ENCODE measurements at places on chromosomes 12 and 14.

- no peak for DNase-seq
Observed at GRCh38 chr14:71563492-71564153, 368.6 kb upstream of the RGS6 start.

- no peak for DNase-seq
Observed at GRCh38 chr14:59588101-59588500, 11.5 kb upstream of the CCDC175 start.

DNA sequence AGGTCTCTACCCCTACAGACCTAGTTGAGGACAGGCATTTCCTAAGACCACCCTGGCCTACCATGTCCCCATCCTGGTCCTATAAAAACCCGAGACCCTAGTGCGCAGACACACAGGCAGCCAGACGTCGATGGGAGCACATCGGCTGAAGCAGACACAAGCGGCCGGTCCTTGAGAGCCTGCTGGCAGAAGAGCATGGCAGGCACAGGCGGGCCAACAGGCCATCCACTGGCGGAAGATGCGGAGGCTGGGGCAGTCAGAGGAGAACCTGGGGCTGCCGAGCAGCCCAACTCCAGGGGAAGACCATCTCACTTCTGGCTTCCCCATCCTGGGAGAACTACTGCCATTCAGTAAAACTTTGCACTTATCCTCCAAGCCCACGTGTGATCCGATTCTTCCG is 396.8 kb downstream of the AEBP2 start:
- no peak for DNase-seq

DNA sequence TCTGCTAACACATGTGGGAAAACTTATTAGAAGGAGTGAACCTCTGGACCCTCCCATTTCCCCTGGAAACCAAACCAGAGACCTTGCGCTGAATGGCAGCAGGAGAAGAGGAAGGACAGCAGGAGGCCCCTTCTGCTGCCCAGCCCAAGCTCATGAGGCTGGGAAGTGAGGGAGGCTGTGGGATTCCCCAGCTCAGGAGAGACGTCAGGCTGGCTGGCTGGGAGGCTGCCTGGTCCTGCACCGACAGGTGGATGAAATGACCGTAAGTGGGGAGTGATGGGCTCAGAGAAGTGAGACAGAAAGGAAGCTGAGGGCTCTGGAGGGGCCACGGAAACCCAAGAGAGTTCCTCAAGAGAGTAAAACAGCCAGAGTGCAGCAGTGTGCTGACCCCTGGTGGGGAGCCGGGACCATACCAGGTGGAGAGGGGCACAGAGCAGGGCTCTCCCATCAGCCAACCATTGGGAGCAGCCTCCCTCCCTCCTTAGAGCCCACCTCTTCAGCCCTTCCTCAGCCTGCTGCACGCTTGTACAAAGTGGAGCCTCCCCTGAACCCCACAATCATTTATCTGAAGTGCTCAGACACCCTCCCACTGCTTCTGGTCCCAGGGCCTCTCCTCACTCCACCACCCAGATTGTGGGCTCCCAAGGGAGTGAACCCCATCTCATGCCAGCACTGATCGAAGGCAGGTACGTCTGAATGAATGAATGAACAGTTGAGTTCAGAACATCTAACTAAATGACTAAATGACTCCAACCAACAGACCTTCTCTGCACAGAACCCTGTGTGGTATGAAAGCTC is 14.0 kb downstream of the TAMALIN start:
- DNase-seq = no peak

- no peak for DNase-seq
Observed at GRCh38 chr12:29149691-29150281, 708 bp downstream of the FAR2 start.

GRCh38 chr14:24255931-24256711 is 6.9 kb downstream of the TGM1 start:
- no peak for DNase-seq

DNA sequence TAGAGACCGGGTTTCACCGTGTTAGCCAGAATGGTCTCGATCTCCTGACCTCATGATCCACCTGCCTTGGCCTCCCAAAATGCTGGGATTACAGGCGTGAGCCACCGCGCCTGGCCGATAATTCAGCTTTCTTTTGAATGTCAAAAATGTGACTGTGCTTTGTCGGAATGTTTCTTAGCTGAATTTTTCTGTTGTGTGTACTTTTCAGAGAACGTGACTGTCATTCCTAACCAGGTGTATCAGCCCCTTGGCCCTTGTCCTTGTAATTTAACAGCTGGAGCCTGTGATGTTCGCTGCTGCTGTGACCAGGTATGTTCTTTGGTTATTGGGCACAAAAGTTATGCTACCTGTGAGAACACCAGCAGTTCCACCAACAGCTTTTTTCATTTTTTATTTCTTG is 8.1 kb downstream of the TCTN2 start:
- DNase-seq = no peak

DNA sequence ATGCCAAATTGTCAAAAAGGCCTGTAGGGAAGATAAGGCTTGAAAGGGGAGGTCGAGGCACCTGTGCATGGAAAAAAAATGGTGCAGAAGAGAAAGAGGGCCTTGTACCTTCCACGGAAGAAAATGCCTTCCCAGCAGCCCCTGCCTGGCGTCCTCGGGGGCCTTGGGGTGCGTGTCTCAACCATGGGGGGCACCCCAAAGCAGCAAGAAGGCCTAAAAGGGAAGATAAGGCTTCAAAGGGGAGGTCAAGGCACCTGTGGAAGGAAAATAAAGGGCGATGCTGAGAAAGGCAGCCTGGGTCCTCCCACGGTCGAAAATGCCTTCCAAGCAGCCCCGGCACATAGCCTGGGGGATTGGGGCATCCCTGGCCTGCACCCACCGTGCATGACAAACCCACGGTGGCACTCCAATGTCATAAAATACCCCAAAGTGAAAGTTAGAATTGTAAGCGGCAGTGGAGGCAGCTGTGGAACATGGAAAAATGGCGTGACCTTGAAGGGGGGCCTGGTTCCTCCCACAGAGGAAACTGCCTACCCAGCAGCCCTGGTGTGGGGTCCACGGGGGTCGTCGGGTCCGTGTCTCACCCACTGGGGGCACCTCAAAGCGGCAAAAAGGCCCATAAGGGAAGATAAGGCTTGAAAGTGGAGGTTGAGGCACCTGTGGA is 275.0 kb downstream of the ALG10 start:
- DNase-seq = no peak

DNA sequence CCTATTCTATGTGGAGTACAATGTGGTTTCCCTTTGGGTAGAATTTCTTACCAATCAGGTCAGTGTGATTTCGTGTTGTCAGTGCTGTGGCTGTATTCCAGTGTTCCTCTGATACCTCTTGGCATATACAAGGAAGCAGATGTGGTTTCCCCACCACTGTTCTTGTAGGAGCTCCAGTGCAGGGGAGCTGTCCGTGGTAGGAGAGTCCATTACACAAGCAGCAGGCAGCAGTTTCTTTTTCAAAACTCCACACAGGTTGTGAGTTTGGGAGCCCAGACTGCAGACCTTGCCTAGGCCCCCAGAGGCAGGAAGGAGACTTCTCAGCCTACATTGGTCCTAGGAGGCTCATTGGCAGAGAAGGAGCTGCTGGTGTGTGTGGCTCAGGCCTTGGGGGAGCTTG is 452.8 kb downstream of the AACS start:
- peak; percentile 49 for DNase-seq

- no peak for DNase-seq
Observed at GRCh38 chr12:96806272-96806671, 100.8 kb upstream of the NEDD1 start.

- DNase-seq = no peak
Observed at GRCh38 chr12:40474630-40475029, 217.6 kb upstream of the CNTN1 start.

DNA sequence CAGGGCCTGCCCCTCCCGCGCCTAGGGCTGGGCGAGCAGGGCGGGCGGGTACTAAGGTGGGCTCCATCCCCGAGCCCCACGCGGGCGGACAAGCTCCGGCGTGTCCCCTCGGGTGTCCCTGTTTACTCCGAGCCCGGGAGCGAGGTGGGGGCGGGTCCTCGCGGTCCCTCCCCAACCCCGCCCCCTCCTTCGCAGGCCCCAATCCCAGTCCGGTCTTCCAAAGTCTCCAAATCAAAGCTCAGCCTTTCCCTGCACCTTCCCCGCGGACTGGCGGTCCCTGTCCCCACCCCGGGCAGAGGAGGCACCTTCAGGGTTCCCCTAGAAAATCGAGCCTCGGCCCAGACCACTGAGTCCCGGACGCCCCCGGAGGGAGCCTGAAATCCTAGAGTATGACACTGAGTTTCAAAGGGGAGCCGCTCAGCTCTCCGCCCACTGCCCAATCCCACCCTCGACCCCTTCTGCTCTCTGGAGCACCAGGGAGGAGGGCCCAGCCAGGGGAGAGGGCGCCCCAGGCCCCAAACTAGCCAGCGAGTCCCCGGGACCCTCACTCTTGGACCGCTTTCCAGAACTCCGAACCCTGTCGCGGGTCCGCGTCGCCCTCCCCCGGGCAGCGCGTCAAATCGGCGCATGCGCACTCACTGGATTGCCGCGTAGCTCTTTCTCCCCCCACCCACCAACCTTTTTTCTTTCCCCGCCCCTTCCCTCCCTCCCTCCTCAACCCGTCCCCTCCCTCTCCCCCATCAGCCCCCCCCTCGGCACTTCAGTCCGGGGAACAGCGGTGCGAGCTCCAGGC is at the start of gene LRP1:
LRP1 (plus strand) TSS at position 758 of the 793 bp plus-strand sequence. CDS start 482 bp downstream, outside the sequence.
- peak; percentile 78 for DNase-seq

- no peak for DNase-seq
Observed at GRCh38 chr14:68714991-68715924, 77.6 kb downstream of the ZFP36L1 start.

GRCh38 chr12:127411981-127412380 is 855.0 kb upstream of the TMEM132C start:
- no peak for DNase-seq

- peak; percentile 15 for DNase-seq
Observed at GRCh38 chr14:62126879-62127478, 364.8 kb downstream of the SNAPC1 start.

- no peak for DNase-seq
Observed at GRCh38 chr12:52792185-52793029, 3.5 kb downstream of the KRT3 start.

GRCh38 chr12:107748472-107748871 is 12.5 kb downstream of the PRDM4 start:
- DNase-seq = no peak

DNA sequence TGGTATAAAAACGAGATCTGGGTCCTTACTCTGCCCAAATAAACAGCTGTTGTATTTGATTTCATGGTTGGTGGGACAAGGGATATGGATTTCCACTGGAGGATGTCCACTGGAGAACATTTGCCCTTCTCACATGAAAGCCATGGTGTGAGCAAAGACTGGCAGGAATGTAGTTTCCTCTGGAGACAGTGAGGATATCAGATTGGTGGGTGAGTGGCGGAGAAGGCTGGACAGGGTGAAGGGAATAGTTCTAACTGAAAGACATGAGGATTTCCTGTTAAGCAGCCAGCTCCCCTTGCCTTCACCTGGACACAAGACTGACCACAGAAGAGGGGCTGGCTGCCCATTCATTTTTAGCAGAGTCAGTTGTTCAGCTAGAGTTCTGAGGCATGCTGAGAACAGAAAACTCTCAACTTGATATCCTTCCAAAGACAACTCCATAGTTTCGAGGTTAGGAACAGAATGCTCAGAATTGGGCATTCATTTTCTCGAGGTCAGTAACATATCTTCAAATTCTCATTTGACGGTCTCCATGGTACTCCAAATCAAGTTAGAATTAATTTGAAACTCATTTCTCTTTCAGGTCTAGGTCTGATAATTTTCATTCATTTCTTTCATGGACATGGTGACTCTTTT is 365.7 kb downstream of the LRIG3 start:
- no peak for DNase-seq

GRCh38 chr12:49872381-49872780 is 29.5 kb upstream of the BCDIN3D start:
- no peak for DNase-seq

DNA sequence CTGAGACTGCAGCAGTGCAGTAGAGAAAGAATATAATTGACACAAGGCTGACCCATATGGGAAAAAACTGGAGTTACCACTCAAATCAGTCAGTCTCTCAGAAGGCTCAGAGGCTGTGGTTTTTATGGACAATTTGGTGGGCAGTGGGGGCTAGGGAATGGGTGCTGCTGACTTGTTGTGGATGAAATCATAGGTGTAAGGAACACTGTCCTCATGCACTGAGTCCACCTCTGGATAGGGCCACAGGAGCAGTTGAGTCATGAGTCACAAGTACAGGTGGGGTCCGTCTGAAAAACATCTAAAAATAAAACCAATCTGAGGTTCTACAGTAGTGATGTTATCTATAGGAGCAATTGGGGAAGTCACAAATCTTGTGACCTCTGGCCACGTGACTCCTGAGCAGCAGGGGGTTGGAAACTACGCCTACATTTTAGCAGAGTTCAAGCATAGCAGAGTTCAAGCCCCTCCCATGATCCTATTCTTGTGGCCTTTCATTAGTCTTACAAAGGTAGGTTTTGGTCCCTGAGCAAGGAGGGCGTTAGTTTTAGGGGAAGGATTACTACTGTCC is 18.1 kb upstream of the SGPP1 start:
- no peak for DNase-seq

GRCh38 chr14:75274899-75275569 is 3.6 kb upstream of the FOS start:
- no peak for DNase-seq

GRCh38 chr12:4649358-4649661 is 396 bp downstream of the NDUFA9 start:
- DNase-seq = no peak

- no peak for DNase-seq
Observed at GRCh38 chr12:96441816-96442215, 41.6 kb upstream of the CDK17 start.

DNA sequence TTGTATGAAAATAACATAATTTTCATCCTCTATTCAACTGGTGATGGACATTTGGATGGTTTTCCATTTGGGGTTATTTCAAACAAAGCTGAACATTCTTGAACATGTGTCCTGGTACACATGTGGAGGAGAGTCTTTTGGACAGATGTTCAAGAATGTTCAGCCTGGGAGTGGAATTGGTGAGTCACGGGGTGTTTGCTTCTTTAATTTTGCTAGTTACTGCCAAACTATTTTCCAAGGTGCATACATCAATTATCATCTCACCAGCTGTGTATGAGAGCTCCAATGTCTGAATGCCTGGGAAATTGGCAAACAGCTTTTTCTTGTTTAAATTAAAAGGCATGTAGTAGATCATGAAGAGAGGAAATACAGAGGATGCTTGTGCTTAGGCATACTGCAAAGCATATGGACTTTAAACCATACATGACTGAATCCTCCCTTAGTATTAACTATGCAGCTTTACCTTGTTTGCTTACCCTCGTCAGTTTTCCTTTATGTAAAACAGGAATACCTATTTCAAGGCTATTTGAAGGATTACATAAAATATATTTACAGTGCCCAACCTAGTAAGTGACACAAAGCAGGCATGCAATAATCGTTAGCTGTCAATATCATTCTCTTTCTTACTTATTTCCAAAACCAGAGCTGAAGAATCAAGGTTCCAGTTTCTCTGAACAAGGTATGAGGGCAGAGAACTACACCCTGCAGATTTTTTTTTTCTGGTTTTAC is 152.1 kb downstream of the ITPR2 start:
- no peak for DNase-seq

- DNase-seq = no peak
Observed at GRCh38 chr12:43352001-43352400, 200.0 kb downstream of the ADAMTS20 start.

DNA sequence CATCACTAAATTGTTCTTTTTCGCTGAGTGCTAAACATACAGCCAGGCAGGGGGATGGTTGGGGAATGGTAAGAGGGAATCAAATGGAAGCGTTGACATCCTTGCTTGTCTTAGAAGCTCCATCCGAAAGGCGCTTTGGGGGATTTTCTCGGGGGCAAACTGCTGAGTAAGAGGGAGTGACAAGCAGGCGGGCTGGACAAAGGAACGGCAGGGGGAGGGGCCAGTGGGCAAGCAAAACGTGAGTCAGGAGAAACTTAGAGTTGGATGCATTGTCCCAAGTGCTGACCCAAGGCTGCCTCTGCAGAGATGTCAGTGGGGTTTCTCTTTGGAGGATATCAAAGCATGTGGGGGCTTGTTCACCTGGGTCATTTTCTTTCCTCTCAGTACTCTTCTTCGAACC is 480.5 kb downstream of the VRK1 start:
- DNase-seq = no peak

Measured in renal cortex interstitium (tissue), 15 donors.